ENCODE measurements at places on chromosomes 7 and 10.

- no peak for DNase-seq
These were observed 84.5 kb downstream of the ADRA2A start for GRCh38 chr10:111161109-111161874.

DNA sequence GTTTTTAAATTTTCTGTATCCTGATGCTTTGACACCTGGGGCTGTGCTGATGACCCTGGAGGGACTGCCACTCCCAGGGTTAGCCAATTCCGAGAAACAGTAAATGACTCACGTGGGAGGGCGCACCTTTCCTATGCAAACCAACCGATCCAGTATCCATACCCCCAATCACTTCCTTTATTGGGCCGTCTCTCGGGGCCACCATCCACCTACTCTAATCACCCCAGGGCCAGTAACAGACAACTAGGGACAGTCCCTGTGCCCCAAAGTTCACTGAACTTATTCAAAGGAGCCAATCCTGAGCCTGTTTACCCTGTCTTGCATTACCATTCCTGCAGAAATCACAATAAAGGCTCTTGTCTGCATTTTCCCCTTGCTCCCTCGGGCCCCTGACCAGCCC lies 6.6 kb upstream of the LGI1 start:
- no peak for DNase-seq

DNA sequence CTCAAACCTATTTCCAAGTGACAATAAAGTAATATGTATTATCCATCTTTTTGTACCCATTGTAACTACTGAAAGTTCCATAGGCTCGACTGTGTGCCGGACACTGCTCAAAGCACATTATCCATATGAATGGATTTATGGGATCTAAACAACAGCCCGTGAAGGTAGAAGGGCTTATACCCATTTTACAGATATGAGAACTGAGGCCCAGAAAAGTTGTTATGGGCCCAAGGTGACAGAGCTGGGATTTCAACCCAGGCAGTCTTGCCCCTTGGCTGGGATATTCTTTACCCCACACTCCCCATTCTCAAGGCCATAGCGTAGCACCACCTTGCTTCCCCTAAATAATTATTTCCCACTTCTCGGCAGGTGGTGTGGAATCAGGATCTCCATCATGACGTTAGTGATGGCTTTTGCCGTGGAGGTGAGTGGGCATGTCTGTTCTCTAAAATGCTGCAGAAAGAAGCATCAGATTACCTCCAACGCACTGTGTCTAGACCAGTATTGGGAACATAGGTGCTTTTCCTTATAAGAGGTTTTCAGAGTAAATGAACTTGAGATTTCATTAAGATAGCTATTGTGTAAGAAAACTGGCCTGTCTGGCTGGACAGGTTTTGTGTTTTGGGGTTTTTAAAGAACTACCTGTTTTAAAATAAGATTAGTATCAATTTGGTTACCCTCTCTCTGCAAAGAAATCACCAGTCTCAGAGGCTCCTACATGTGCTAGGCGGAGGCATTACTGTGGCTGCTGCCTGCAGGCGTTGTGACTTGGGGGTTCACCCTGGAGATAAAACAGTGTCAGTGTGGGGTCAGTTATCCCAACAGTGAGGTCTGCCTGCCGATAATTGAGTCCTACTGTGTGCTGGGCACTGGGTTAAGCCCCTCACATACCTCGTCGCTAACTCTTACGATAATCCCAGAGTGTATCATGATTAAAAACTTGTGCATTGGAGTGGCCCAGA lies 85.1 kb upstream of the SDK1 start:
- no peak for DNase-seq

GRCh38 chr10:63376560-63377304 lies 89.0 kb downstream of the JMJD1C start:
- DNase-seq, result no peak

DNA sequence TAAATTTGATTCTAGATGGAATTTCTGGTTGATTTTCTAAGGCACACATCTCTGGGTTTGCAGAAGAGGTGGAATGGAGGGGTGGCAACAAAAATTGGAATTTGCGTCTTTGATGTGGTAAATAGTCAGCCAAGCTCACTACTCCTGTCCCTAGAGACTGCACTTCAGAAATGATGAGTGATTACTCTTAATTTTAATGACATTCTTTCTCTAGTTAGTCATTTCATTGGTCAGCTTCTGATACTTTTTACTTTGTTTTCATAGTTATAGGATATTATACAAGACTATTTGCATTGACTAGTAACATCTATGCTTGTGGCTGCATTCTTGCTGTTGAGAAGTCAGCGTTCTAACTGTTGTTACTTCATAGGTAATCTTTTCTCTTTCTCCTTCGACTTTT lies 658.3 kb downstream of the SUGCT start:
- no peak for DNase-seq

DNA sequence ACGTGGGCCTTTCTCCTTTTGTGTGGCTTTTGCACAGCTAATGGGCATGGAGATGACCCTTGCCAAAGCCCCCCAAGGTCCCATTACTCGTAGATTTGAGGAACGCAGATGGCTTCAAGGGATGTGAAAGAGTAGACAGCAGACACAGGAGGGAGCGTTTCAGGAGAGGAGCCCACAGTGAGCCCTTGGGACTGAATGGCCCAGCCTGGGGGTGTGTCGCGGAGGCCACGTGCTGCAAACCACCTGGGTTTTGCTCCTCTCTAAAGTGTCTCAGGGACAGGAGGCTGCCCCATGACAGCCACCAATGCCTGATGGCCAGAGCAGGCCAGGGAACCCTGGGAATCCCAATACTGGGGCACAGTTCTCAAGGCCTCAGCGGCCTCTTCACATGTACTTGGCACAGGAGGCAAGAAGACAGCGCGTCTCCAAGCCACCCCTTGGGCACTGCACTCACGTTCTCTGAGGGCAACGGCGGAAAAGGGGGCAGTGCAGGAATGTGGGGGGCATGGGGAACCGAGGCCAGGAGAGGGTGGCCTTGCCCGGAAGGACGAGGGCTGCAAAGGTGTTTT lies 185.2 kb downstream of the WDR37 start:
- DNase-seq, result no peak

DNA sequence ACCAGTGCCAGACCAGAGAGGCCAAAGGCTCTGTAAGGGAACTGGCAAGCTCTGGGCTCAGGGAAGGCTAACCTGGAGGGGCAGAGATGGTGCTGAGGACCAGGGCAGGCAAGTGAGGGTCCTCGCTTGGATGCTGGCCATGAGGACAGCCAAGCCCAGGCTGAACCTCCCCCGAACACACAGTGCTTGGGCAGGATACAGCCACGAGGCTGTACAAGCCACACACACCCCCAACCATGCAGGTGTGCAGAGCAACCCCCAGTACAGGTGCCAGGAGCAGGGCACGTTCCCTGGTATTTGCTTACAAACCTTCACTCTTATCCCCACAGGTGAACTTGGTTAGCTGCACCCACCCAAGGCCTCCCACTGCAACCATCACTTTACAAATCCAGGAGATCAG lies 185.7 kb downstream of the GRID1 start:
- no peak for DNase-seq

GRCh38 chr7:135179321-135179925 lies 8.9 kb upstream of the CYREN start:
- no peak for DNase-seq

- DNase-seq, result no peak
These were observed 20.3 kb downstream of the SBDS start for GRCh38 chr7:66974986-66975590.

DNA sequence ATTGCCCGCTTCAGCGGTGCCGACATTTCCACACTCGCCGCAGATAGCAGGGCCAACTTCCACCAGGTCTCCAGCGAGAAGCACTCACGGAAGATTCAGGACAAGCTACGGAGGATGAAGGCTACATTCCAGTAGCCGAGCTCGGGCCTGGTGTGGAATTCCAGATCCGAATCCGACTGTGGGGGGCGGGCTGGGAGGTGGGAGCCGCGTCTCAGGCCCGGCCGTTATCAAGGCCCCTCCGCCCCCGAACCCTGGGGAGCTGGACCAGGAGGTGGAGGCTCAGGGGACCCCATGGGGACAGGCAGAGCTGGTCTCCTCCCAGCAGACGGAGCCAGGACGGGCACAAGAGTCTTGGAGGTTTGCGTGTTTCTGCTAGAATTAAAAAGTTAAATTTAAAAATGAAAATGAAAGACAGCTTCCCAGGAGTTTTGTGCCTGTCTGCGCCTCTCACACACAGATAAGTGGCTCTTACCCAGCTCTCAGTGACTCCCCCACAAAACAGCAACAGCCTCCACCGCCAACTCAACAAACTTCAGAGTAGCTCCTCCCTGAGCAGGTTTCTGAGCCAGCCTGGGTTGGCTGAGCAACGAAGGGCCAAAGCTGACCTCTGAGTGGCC lies 5.2 kb upstream of the UTF1 start:
- no peak for DNase-seq

DNA sequence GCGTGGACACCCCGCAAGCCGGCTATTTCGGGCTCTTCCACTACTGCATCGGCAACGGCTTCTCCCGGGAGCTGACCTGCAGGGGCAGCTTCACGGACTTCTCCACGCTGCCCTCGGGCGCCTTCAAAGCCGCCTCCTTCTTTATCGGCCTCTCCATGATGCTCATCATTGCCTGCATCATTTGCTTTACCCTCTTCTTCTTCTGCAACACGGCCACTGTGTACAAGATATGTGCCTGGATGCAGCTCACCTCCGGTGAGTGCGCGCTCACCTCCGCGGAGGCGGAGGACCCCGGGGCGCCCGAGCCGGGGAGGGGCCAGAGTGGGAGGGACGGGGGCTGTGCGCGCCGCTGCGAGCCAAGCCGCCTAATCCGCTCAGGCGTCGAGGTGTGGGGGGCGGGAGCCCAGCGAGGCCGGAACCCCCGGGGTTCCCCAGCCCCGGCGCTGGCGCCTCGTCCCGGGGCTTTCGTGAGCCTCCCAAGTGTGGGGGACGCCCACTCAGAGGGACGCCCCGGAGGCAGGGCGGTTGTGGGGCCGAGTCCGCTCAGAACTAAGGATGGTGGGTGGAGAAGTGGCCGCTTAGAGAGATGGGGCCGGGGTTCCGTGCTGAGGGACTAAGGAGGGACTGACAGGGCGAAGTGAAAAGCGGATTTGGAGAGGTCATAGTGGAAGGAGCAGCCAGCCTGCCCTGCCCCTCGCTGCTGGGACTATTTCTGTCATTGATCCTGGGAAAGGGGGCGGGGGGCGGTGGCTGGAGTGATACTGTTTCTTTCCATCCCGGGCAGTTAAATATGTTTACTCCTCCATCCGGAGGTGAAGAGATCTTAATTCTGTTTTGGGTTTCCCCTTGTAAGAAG lies 795 bp downstream of the LHFPL3 start:
- no peak for DNase-seq

GRCh38 chr10:132753596-132753995 lies 32.4 kb downstream of the NKX6-2 start:
- no peak for DNase-seq

GRCh38 chr10:32149252-32149955 lies 93.2 kb upstream of the KIF5B start:
- DNase-seq, result no peak

- no peak for DNase-seq
These were observed 36.3 kb upstream of the CDK6 start for GRCh38 chr7:92872701-92873100.

- DNase-seq, result no peak
These were observed 111.4 kb upstream of the JCAD start for GRCh38 chr10:30170814-30171213.

DNA sequence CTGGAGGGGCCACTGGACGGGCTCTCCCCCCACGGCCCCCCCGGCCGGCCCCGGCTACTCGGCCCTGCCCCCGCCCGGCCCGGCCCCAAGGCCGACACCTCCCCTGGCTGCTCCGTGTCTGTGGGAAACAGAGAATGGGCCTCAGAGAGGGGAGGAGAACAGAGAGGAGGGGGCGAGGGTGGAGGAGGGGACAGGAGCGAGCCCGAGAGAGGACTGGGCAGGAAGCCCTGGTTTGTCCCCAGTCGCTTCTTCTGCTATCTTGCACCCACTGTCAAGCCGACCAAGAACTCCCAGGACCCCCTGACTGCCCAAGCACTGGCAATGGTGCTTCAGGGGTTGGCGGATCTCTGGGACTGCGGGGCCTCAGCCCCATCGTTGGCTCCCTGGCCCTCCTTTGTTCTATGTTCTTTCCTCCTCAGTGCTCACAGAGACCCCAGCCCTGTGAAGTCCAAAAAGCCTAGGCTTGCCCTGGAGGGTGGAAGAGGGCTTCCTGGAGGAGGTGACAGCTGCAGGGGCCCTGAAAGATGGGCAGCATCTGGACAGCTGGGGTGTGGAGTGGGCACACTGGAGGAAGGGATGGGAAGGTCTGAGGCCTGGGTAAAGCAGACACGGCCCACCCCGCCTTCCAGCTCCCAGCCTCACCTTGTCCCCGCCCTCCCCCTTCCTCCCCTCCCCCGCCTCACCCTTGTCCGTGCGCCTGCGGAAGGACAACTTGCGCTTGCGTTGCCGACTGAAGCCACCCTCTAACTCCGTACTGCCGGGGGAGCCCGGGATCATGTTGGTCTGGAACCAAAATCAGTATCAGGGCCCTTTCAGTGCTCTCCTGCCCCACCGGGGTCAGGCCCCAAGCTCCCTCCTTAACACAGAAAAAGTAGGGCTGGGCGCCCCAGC lies 30.1 kb downstream of the KCNH2 start:
- no peak for DNase-seq

GRCh38 chr10:118564114-118564513 lies 31.3 kb downstream of the PRLHR start:
- no peak for DNase-seq

DNA sequence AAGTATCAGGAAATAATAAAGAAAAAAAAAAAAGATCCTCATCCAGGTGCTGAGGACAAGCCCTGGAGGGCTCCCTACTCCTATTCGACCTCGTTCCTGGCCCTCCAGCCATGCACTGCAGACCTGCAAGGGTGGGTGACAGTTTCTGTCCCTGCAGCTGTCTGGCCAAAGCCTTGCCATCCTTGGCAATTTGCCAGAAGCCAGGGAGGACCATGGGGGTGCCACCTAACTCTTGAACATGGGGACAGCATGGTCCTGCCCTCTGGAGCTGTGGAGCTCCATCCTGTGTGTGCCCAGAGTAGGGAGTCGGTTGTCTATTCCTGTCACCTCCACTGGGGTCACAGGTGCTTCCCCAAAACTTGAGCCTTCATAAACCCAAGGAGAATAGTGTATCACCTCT lies 27.8 kb downstream of the DMBT1 start:
- no peak for DNase-seq

DNA sequence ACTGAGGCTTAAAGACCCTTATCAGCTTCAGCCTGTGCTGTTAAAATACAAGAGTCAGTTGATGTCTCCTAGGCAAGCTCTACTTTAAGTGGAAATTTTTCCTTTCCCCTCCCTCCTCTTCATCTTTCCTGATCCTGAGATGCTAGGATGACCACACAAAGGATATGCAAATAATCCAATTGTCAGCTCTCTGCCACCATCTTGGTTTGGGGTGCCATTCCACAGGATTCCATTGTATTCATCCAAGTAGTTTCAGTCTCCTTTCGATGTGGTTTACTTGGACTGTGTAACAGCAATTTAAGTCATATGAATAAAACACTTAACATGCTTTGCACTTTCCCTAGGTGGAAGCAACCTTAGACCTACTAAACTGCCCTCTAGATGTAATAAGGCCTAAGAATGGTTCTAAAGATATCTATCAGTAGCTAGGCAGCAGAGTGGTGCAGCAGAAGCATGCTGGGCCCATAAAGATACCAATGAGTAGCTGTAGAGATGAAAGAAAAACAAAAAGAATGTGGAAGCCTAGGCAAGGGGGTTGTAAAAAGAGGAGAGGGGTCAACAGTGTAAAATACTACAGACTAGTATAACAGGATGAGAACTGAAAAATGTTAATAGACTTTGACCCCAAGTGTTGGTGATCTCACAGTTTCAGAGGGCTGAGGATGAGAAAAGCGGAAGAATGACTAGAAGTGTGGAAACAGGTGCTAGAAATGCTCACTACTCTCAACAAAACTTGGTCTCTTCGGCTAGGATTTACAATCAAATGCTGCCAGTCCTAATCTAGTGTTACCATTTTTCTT lies 2.4 kb upstream of the CFAP69 start:
- DNase-seq, result no peak

GRCh38 chr7:33959676-33960075 lies 54.3 kb downstream of the BMPER start:
- DNase-seq, result no peak
